ENCODE measurements at places on chromosomes 4 and X.
A peak's percentile ranks its signal among the peaks of the same experiment; 100 is the strongest.

GRCh38 chr4:126238013-126238412 is 923.3 kb downstream of the FAT4 start:
- no peak overlapping the region for H3K27ac ChIP-seq
- DNase-seq = no peak
- no peaks in the 10 kb centered on the region for H3K27me3 ChIP-seq
- H3K4me1 ChIP-seq = no peaks in the 10 kb centered on the region
- no peaks in the 10 kb centered on the region for H3K36me3 ChIP-seq
- H3K4me3 ChIP-seq = no peak overlapping the region

DNA sequence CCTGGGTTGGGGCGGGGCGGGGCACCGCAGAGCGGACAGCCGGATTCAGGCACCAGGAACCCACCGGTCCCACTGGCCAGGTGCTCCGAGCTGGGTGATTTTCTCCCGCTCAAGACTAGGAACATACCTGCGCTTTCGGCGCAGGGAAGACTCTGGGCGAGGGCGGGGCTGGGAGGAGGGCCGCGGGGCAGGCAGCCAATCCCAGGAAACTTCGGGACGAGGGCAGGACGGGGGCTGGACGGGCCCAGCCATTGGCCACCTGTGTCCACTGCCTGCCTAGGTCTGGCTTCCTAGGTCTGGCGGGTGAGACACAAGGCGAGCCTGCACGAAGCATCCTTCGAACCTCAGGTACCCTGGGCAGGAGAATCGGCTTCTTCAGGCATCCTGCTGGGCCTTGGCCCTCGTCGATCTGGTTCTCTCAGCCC is 274 bp upstream of the ERVMER34-1 start:
- no peaks in the 10 kb centered on the region for H3K36me3 ChIP-seq
- no peaks in the 10 kb centered on the region for H3K4me1 ChIP-seq
- no peak overlapping the region for H3K27ac ChIP-seq
- no peaks in the 10 kb centered on the region for H3K27me3 ChIP-seq
- H3K4me3 ChIP-seq = peak overlapping the region; percentile 53

- H3K27ac ChIP-seq = peak overlapping the region; percentile 65
- peak overlapping the region; percentile 79 for H3K4me3 ChIP-seq
- no peaks in the 10 kb centered on the region for H3K36me3 ChIP-seq
- no peak for DNase-seq
These were observed 8.1 kb upstream of the GSX2 start for GRCh38 chr4:54091637-54092404.

- no peak for DNase-seq
- no peaks in the 10 kb centered on the region for H3K4me1 ChIP-seq
- no peaks in the 10 kb centered on the region for H3K36me3 ChIP-seq
- H3K27ac ChIP-seq = no peak overlapping the region
- no peak overlapping the region for H3K4me3 ChIP-seq
- H3K27me3 ChIP-seq = no peaks in the 10 kb centered on the region
These were observed 141.3 kb downstream of the PALLD start for GRCh38 chr4:168637872-168638756.

GRCh38 chr4:68951078-68951805 is at the start of gene UGT2A3:
Gene UGT2A3, minus strand, starts transcription at chr4:68951804. Its CDS starts 44 bp downstream, at chr4:68951760.
- no peak within 1 kb of the TSS for H3K4me3 ChIP-seq
- H3K27me3 ChIP-seq = no peaks in the 10 kb centered on the region

DNA sequence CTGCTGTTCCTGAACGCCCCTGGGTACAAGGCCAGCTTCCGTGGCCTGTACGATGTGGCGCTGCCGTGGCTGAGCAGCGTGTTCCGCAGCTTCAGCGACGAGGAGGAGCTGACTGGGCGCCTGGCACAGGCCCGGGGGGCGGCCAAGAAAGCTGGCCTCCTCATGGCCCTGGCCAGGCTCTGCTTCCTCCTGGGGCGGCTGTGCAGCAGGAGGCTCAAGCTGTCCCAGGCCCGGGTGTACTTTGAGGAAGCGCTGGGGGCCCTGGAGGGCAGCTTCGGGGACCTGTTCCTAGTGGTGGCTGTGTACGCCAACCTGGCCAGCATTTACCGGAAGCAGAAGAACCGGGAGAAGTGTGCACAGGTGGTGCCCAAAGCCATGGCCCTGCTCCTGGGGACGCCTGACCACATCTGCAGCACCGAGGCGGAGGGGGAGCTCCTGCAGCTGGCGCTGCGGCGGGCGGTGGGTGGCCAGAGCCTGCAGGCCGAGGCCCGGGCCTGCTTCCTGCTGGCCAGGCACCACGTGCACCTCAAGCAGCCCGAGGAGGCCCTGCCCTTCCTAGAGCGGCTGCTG is 28.2 kb downstream of the SH3TC1 start:
- H3K4me3 ChIP-seq = no peak overlapping the region
- H3K27ac ChIP-seq = no peak overlapping the region
- DNase-seq = no peak
- no peaks in the 10 kb centered on the region for H3K36me3 ChIP-seq

DNA sequence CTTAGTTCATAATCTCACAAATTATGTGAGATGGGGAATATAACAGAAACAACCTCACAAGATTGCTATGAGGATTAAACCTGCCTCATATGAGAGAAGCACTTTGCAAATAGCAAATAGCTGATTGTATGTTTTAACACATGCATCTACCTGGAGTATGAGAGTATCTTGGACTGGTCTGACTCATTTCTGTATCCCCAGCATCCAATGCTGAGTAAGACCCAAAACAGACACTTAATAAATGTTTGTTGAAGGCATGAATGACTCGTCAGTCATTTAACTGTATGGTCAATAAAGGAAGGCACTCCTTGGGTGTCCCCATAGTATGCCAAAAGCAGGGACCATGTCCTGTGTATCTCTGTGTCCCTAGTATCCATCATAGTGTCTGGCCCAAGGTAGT is 350.9 kb upstream of the F9 start:
- no peak overlapping the region for H3K4me3 ChIP-seq
- H3K36me3 ChIP-seq = no peaks in the 10 kb centered on the region
- no peak overlapping the region for H3K27ac ChIP-seq
- no peak for DNase-seq
- no peaks in the 10 kb centered on the region for H3K4me1 ChIP-seq

- H3K4me3 ChIP-seq = no peak overlapping the region
- H3K36me3 ChIP-seq = no peaks in the 10 kb centered on the region
- H3K27ac ChIP-seq = no peak overlapping the region
- H3K4me1 ChIP-seq = no peaks in the 10 kb centered on the region
These were observed 92.7 kb downstream of the STK32B start for GRCh38 chr4:5143940-5144339.

- no peak overlapping the region for H3K27ac ChIP-seq
- H3K4me1 ChIP-seq = no peaks in the 10 kb centered on the region
- DNase-seq = no peak
- H3K27me3 ChIP-seq = no peaks in the 10 kb centered on the region
These were observed 191.6 kb upstream of the GALNTL6 start for GRCh38 chr4:171621646-171622045.

DNA sequence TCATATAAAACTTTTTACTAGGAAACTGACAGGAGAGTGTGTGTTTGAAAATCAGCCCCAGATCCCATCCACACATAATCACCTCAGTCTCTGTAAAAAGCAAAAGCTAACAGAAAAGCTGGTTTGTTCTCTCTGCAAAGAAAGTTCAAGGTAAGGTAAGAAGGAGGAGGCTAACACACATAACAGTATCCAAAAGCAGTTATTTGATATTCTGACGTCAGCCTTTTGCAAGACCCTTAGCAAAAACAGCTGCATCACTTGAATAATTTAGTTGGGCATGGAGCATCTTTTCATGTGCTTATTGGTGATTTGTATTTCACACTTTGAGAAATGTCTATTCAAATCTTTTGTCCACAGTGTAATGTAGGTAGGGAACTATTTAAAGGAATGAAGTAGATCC is 5.5 kb downstream of the TCEAL9 start:
- peaks cover 2% of the 10 kb centered on the region for H3K36me3 ChIP-seq
- H3K4me3 ChIP-seq = no peak overlapping the region
- DNase-seq = no peak
- no peaks in the 10 kb centered on the region for H3K27me3 ChIP-seq

DNA sequence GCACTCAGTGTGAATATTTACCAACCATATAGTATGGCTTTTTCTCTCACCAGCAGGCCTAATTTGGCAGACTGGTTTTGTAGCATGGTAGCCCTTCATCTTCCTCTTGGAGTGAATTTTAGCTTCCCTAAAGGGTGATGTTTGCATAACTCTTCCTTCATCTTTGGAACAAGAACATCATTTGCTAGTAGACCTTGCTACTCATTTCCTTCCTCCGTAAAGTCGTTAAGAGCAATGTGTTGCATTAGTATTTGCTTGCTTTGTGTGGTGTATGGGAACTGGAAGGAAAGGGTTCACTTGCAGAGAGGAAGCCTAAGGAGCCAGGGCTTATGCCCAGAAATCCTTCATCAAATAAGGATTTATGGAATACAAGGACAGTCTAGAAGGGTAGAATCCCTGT is 50.2 kb upstream of the PGRMC2 start:
- H3K27me3 ChIP-seq = no peaks in the 10 kb centered on the region
- H3K4me3 ChIP-seq = no peak overlapping the region
- no peaks in the 10 kb centered on the region for H3K4me1 ChIP-seq
- no peaks in the 10 kb centered on the region for H3K36me3 ChIP-seq

DNA sequence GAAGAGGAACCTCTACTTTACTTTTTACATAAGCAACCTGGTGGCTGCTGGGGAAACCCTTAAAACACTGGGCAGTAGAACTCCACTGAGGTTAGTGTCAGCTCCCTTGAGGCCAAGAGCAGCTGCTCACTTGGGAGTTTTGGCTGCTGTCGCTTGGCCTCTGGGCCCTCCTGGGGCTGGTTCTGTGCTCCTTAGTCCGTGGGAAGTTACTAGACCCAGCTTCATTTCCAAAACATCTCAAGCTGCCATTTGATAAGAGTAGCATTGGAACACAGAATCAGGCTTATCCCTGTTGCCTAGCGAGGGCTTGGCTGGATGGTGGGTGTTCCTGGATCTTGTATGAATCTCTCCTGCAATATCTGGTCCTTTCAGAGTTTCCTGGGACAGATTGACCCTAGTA is 26.1 kb downstream of the RNF4 start:
- H3K4me1 ChIP-seq = no peaks in the 10 kb centered on the region
- peaks cover 4% of the 10 kb centered on the region for H3K36me3 ChIP-seq
- H3K4me3 ChIP-seq = no peak overlapping the region
- no peak for DNase-seq

DNA sequence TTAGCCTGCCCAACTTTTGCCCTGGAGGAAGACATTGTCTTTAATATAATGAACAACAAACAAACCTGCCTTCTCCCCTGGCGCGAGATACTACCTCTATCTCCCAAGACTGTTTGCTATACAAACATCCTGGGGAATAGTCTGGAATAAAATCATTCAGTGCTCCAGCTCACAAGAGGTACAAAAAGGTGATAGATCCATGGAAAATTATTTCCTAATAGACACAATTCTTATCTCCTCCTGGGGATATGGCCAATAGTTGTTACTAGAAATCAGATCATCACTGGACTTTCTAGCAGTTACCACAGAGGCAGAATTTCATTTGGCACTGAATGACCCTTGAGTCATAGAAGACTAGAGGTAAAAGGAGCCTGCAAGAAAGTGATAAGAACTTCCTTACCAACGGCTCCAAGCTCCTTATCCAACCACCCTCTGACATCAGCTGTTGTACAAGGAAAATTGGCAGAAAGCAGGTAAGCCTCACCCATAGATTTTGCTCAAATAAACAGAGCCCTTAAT is 38.1 kb downstream of the MID1 start:
- H3K36me3 ChIP-seq = no peaks in the 10 kb centered on the region
- DNase-seq = no peak
- no peaks in the 10 kb centered on the region for H3K27me3 ChIP-seq
- peak overlapping the region; percentile 87 for H3K27ac ChIP-seq
- no peak overlapping the region for H3K4me3 ChIP-seq

All from Panc1 (cell line).